ENCODE measurements at places on chromosomes 1 and 21. TPM values are rescaled to one million over a fixed set of nuclear protein-coding genes. Genes with fewer than 3 reads are reported as not detected.

OR6N1 gene
- total RNA-seq: not detected

ABCA4 gene
- total RNA-seq: not detected

GBP4 gene
- 71.7 TPM for total RNA-seq

TRAPPC10 gene
- total RNA-seq: 43.0 TPM

DNA sequence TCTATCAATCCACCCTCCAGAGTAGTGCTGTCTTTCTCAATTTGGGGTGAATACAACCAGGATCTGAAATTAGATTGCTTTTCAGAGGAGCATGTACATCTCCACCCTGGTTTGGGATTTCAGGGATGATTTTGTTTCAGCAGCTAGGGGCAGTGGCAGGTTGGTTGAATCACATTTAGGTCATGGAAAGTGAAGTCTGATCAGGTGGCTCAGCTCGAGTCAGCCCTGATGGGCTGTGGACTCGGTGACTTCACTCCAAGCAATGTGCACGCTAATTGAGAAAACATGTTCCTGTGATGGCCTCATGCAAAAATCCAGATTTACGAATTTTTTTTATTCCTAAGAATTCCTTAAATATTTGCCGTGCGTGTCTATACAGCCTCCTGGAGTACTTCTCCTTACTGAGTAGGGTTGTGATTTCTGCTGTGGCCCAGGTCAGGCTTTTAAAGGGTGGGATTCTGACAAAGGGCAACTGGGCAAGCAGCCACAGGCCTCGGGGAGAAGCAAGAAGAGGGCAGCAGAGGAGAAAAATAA, 7.5 kb downstream of the NGF start:
- no peak for DNase-seq

GRCh38 chr1:40140211-40140973, 20.8 kb upstream of the RLF start:
- DNase-seq: no peak

DNA sequence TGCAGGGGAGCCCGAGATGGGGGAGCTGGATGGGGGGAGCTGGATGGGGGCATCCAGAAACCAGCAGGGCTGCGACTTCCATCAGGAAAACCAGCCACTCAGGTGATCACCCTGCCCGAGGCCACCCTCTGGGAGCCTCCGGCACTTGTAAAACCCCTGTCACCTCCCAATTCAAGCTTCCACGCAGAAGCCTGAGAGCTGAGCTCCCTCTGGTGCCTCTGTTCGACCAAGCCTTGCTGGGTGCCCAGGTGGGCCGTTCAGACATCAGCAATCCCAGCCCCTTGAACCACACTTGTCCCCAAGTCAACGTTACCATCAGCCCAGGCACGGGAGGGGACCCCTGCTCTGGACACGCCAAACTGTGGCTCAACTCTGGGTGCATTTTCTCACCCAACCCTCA, 59.6 kb downstream of the MEGF6 start:
- DNase-seq: no peak

DNA sequence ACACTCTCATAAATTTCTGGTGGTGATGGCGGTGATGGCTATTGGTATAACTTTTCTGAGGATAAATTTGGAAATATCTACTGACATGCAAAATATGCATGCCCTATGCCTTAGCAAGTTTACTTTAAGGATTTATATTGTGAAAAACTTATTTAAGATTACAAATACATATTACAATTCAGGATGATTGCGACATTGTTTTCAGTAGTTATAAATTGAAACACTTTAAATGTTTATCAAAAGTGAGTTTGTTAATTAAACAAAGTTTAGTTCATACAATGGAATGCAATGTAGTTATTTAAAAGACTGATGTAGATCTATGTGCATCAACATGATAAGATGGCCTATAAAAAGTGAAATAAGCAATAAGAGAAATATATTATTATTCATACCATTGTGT, 331.3 kb upstream of the NR5A2 start:
- DNase-seq: no peak

DNA sequence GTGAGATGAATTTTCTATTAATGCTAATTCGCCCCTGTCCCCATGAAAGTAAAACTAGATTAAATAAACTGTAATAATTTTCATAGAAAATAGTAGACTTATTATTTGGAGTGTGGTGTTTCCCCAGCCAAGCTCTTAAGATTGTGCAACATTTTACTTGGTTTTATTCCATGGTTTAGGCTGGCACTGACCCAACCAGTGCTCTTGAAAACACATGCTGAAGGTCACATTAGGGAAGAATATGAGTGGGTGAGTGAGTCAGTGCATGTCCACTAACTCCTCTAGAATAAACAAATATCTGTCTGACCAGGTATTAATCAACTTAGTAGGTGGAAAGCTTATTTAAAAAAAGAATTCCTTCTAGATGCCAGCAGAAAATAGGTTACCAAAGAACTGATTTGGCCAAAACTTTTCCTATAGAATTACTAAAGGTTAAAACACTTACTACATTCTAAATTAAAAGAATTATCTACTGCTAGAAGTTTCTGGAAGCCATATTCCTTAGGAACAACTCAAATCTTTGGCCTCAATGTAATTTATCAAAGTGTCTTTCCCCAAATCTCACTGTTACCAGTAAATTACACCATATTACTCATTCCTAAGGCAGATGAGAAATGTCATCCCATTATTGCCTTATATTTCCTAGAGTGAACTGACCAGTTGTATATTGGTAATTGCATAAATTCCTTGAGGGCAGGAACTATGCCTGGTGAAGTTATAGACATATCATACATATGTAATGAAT, 89.7 kb upstream of the RGS1 start:
- DNase-seq: no peak

DNA sequence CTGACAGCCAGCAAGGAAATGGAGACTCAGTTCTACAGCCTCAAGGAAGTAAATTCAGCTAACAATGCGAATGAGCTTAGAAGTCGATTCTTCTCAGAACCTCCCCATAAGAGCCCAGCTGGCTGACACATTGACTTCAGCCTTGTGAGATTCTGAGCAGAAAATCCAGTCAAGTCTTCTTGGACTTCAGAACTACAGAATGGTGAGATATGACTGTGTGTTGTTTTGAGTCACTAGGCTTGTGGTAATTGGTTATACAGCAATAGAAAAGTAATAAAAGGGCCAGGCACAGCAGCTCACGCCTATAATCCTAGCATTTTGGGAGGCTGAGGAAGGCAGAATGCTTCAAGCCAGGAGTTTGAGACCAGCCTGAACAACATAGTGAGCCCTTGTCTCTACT, 161.8 kb upstream of the IVNS1ABP start:
- DNase-seq: no peak

DNA sequence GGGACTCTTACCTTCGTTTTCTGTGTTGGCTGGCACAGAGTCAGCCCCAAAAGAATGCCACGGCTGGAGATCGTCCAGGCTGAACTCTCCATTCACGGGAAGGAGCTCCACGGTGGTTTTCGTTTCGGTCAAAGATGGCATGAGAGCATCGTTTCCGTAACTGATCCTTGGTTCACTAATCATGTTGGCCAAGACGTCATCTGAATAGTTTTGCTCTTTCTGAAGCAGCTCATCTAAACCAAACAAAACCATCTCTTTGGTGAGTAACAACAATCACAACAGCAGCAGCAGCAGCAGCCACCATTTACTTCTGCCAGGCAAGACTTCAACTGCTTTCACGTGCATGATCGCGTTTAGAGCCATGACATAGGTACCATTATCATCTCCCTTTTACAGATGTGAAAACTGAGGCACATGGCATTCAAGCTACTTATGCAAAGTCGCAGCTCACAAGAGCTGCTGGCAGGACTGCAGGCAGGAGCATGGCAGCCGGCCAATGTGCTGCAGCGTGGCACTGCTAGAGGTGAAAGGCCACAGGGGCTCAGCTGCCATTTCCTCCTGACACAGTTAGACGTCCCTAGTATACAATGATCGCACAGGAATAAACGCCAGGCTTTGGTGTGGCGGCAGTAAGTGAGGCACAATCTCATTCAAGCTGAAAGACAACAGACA, 177.1 kb downstream of the GABPA start:
- DNase-seq: no peak

DNA sequence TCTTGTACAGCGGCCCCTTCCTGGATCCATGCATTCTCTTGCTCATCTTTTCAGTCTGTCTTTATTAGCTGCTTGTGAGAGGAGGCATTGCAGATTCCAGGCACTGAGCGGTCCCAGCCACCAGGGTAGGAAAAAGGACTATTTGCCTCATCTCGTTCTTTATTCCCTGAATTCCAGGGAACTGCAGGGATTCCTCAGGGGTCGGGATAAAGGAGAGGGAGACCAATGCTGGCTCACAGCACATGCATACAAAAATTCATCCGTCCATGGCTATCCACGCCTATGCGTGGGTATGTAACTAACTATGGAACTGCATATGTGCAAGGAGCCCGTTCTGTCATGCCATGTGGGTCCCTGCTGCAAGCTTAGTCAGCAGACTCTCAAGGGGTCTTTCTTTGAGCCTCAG, 879 bp upstream of the PLPPR5 start:
- DNase-seq: no peak

GRCh38 chr1:42359466-42359865, 21.1 kb upstream of the RIMKLA start:
- DNase-seq: no peak

GRCh38 chr1:230067871-230068620, 1.0 kb downstream of the GALNT2 start:
- DNase-seq: no peak

GRCh38 chr1:72845981-72846380, 563.6 kb upstream of the NEGR1 start:
- DNase-seq: no peak

- no peak for DNase-seq
Observed at GRCh38 chr1:18211764-18212163, 104.2 kb downstream of the IGSF21 start.

All from activated T-cell treated with anti-CD3 and anti-CD28 coated beads, Interleukin-2, amount 50 U/mL, for 4 hours (primary cell).